ENCODE measurements at places on chromosomes 7 and 10. TPM values are rescaled to one million over a fixed set of nuclear protein-coding genes. Genes with fewer than 3 reads are reported as not detected.
A peak's percentile ranks its signal among the peaks of the same experiment; 100 is the strongest.

- H3K4me3 ChIP-seq: no peak overlapping the region
- peaks cover 20% of the 10 kb centered on the region for H3K4me1 ChIP-seq
- no peak overlapping the region for H3K27ac ChIP-seq
- no peaks in the 10 kb centered on the region for H3K36me3 ChIP-seq
- H3K27me3 ChIP-seq: no peaks in the 10 kb centered on the region
Observed at GRCh38 chr7:106731646-106732444, 70.9 kb upstream of the CCDC71L start.

C10orf143 gene
- 13.5 TPM for polyA plus RNA-seq

PAX2 gene
- polyA plus RNA-seq: 0.43 TPM

RADIL gene
- polyA plus RNA-seq: 0.91 TPM

DNA sequence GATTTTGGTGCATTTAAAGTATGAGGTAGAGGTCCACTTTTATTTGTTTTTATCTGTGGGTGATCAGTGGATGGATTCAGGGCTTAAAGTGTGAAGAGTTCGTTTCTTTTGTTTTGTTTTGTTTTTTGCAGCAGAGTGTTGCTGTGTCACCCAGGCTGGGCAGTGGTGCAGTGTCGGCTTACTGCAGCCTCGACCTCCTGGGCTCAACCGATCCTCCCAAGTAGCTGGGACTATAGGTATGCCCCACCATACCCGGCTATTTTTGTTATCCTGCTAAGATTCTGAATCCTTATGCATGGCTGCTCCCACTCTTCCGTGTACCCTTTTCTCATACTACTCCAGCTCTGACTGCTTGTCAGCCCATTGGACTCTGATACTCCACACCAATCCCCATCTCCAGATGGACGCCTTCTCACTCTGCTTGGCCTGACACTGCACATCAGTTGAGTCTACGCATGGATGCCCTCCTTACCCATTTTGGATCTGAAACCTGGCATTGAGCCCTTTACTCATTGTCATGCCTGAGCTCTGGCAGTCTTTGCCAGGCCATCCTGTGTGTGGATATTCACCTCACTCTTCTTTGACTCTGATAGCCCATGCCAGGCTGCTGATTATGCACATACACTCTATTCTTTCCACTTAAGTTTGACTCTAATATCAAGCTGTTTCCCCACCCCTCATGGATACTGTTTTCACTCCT, 119.5 kb downstream of the CCSER2 start:
- H3K4me3 ChIP-seq: no peak overlapping the region
- DNase-seq: no peak
- H3K27me3 ChIP-seq: no peaks in the 10 kb centered on the region
- H3K36me3 ChIP-seq: peaks cover 3% of the 10 kb centered on the region

GRCh38 chr7:35736725-35737124, 41.8 kb upstream of the HERPUD2 start:
- no peaks in the 10 kb centered on the region for H3K36me3 ChIP-seq
- no peaks in the 10 kb centered on the region for H3K4me1 ChIP-seq
- H3K4me3 ChIP-seq: no peak overlapping the region
- no peak for DNase-seq

DNA sequence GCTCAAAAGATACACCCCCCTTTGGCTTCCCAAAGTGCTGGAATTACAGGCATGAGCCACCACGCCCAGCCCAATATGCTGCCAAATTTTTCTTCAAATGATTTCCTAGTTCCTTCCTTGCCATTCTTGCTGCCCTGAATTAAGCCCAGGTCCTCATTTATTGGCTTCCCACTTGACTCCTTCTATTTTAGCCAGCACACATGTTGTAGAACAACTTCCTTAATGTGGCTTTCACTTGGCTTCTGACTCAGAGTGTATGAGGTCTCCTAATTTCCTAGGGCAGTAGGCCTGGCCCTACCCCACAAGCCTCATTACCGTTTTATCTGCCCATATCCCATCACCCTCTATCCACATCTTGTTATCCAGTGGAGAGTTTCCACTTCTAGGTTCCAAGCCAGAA, 21.8 kb upstream of the HIPK2 start:
- H3K4me1 ChIP-seq: no peaks in the 10 kb centered on the region
- H3K27me3 ChIP-seq: no peaks in the 10 kb centered on the region
- H3K36me3 ChIP-seq: no peaks in the 10 kb centered on the region
- no peak overlapping the region for H3K4me3 ChIP-seq

GRCh38 chr10:70675496-70676161, 3.3 kb downstream of the ADAMTS14 start:
- peaks cover 7% of the 10 kb centered on the region for H3K4me1 ChIP-seq
- no peak for DNase-seq
- peaks cover 21% of the 10 kb centered on the region for H3K27me3 ChIP-seq

DNA sequence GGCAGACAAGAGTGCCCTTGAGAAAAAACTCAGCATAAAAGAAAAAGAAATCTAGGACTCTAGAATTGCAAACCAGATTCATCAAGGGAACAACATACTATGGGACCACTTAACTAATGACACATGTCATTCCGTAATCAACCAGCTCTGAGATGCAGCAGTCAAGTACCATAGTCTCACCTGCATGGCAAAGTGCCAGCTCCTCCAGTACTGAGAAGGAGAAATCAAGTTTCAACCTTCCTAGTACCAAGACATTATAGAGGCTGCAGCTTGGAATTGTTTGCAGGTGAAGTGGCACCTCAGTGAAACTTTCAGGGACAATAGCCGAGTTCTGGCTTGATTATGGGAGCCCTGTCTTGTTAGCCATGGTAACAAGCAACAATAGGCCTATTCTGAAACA, 11.5 kb downstream of the STEAP1 start:
- H3K4me3 ChIP-seq: no peak overlapping the region
- H3K27me3 ChIP-seq: no peaks in the 10 kb centered on the region
- no peaks in the 10 kb centered on the region for H3K4me1 ChIP-seq
- no peaks in the 10 kb centered on the region for H3K36me3 ChIP-seq

DENND2A gene
- 0.80 TPM for polyA plus RNA-seq

BMS1 gene
- polyA plus RNA-seq: 10.1 TPM

DNA sequence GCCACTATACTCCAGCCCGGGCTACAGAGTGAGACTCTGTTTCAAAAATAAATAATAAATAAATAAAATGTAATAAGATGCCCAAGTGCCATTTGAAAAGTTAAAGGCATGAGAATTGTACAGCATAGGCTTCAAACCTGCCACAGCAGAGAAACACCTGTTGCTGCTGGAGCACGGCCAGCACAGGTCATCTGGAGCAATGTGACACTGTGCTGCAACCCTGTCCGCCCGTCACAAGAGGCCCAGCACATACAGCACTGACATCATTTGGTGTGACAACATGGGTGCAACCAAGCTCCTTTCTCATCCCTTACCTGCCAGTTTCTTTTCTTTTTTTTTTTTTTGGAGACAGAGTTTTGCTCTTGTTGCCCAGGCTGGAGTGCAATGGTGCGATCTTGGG, 1.3 kb downstream of the RFC2 start:
- H3K27ac ChIP-seq: no peak overlapping the region
- peak overlapping the region; percentile 87 for H3K4me3 ChIP-seq
- H3K36me3 ChIP-seq: peaks cover 31% of the 10 kb centered on the region
- H3K27me3 ChIP-seq: no peaks in the 10 kb centered on the region

- no peak overlapping the region for H3K4me3 ChIP-seq
- H3K27me3 ChIP-seq: no peaks in the 10 kb centered on the region
- H3K36me3 ChIP-seq: peaks cover 66% of the 10 kb centered on the region
- no peak for DNase-seq
- H3K27ac ChIP-seq: no peak overlapping the region
- no peaks in the 10 kb centered on the region for H3K4me1 ChIP-seq
Observed at GRCh38 chr10:69248117-69248730, 28.1 kb downstream of the HKDC1 start.

DNA sequence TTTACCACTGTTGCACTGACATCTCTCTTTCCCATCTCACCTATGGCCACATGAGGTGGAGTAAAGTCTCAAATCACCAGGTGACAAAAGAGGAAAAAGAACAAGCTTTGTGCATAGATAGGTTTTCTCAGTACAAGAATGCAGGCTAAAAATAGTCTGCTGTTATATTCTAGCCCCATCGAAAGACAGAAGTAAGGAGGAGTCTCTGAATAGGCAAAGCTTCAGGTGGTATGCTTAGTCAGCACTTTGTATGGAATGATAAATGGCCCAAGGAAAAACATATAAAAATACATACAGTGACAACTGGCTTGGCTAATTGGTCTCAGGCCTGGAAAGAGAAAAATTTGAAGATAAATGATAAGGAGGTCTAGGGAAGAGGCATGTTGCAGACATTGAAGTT, 39.6 kb upstream of the KCND2 start:
- no peak overlapping the region for H3K27ac ChIP-seq
- H3K27me3 ChIP-seq: no peaks in the 10 kb centered on the region
- no peaks in the 10 kb centered on the region for H3K36me3 ChIP-seq
- DNase-seq: no peak
- no peaks in the 10 kb centered on the region for H3K4me1 ChIP-seq

- no peaks in the 10 kb centered on the region for H3K27me3 ChIP-seq
- no peak overlapping the region for H3K4me3 ChIP-seq
- H3K27ac ChIP-seq: no peak overlapping the region
- DNase-seq: no peak
Observed at GRCh38 chr10:43174969-43175368, 36.7 kb downstream of the CSGALNACT2 start.

Data from thymus (tissue), 14 donors.